ENCODE measurements at places on chromosomes 13 and 19. TPM values are rescaled to one million over a fixed set of nuclear protein-coding genes. Genes with fewer than 3 reads are reported as not detected.

- no peak for DNase-seq
Measured at GRCh38 chr13:84487752-84488151, 605.5 kb upstream of the SLITRK1 start.

GRCh38 chr19:7540761-7541474 lies 5.4 kb downstream of the PNPLA6 start:
- DNase-seq = no peak

Gene ZNF85
- total RNA-seq = 3.7 TPM

DNA sequence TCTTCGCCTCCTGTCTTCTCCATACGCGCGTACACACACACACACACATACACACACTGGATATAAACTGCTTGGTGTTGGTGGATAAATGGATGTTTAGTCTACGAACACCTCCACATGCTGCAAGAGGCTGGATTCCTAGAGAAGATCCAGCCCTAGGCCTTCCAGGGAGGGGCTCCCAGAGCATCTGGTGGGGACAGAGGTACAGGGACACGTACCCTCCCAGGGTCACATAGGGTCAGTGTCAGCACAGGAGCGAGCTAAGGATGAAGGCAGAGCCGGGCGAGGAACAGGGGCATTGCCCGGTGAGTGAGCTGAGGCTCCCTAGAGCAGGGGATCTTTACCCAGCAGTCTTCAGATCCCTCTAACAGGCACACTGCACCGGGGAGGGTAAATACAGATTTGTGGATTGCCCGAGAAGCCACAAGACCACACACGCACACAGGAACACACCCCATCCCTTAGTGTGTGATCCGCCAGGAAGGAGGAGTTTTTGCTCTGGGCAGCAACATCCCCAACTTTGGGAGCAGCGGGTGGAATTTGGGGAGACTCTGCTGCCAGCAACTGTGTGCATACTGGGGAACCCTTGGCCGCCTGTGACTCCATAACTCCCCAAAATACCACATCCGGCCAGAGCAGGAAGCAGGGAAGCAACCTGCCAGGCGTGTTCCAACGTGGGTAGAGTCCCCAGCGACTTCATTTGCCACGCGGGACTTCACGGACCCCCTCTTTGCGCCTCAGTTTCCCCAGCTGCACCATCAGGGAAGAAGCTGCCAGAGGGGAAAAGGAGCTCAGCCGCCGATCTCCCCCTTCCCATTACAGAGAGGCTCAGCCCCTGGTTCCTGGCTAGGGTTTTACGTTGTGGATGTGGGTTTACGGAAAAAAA lies 5.8 kb upstream of the TLE2 start:
- peak; percentile 28 for DNase-seq

Gene SYNE4
- total RNA-seq = 0.95 TPM

- DNase-seq = peak; percentile 92
Measured at GRCh38 chr19:38869836-38870607, 8.1 kb downstream of the RINL start.

- DNase-seq = no peak
Measured at GRCh38 chr13:55569514-55569913, 1571.2 kb upstream of the PRR20A start.

Gene ZNF358
- total RNA-seq = 7.1 TPM

GRCh38 chr13:35333157-35333556 lies 143.3 kb downstream of the MAB21L1 start:
- DNase-seq = no peak

Gene SIGLEC11
- total RNA-seq = not detected

GRCh38 chr19:55216461-55217198 lies 7.3 kb upstream of the PTPRH start:
- no peak for DNase-seq

Gene C1QTNF9
- total RNA-seq = not detected

GRCh38 chr19:38142176-38143035 lies 81.6 kb downstream of the DPF1 start:
- DNase-seq = no peak

DNA sequence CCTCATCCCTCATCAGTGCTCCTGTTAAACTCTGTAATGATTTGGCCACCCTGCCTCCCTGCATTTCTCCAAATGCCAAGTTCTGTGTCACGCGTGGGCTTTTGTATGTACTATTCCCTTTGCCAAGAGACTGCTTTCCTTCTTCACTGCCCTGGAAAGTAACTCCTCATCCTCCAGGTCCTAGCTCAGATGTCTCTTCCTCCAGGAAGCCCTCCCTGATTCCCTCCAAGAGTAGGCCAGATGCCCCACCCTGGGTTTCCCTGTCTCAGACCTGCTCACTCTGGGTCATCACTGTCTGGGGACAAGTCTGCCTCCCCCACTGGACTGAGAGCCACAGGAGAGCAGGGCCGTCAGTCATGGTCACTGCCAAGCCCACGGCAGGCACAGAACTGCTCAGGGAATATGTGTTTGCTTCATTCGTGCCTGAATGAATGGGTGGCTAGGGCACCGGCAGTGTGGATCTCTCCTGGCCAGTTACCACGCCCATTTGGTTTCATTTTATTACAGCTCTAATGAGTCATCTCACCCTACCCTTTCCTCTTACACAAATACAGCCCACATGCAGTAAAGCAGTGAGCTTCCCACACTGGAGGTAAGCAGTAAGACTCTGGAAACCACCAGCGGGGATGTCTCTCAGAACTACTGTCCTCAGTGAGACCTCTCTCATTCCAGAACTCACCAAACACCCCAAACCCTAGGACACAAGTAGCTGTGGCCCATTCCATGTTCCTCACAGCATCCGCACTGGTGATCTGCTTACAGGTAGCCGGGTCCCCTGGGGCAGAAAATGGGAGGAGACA lies 12.1 kb upstream of the GPR4 start:
- no peak for DNase-seq

GRCh38 chr19:313988-314815 lies 23.0 kb upstream of the PLPP2 start:
- no peak for DNase-seq

- no peak for DNase-seq
Measured at GRCh38 chr13:21971662-21972621, 301.1 kb downstream of the FGF9 start.

GRCh38 chr13:70255406-70255991 lies 147.2 kb upstream of the KLHL1 start:
- no peak for DNase-seq

- DNase-seq = no peak
Measured at GRCh38 chr13:101661839-101662238, 209.4 kb downstream of the ITGBL1 start.

- no peak for DNase-seq
Measured at GRCh38 chr19:35099155-35099896, 16.3 kb upstream of the FXYD3 start.

GRCh38 chr13:40664350-40665125 lies 1.9 kb downstream of the FOXO1 start:
- DNase-seq = peak; percentile 65

GRCh38 chr19:55600662-55601028 lies 557 bp downstream of the ZNF524 start:
- DNase-seq = peak; percentile 1

Gene RASIP1
- total RNA-seq = 1.1 TPM

DNA sequence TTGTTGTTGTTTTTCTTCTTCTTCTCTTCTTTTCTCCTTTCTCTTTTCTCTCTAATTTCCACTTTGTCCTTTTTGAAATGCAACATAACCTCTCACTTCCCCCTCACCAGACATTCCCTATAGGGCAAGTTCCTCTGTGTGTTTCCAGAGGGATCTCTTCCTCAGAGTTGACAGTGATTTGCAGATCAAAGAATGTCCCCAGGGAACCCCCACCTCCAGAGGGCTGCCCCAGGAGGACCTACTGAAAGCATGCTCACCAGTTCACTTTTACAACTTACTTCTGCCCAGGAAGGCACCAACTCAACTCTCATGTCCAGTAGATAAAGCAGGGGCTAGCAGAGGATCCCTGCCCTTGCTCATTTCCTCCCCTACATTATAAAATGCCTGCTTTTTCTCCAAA lies 1648.0 kb downstream of the PCDH9 start:
- DNase-seq = no peak

- no peak for DNase-seq
Measured at GRCh38 chr13:37344056-37344455, 238.6 kb upstream of the CSNK1A1L start.

GRCh38 chr19:6239401-6239844 lies 40.4 kb downstream of the MLLT1 start:
- no peak for DNase-seq

Gene SIGLEC10
- total RNA-seq = 0.47 TPM

Gene KLK10
- total RNA-seq = not detected

Gene SLC6A16
- total RNA-seq = 2.5 TPM

DNA sequence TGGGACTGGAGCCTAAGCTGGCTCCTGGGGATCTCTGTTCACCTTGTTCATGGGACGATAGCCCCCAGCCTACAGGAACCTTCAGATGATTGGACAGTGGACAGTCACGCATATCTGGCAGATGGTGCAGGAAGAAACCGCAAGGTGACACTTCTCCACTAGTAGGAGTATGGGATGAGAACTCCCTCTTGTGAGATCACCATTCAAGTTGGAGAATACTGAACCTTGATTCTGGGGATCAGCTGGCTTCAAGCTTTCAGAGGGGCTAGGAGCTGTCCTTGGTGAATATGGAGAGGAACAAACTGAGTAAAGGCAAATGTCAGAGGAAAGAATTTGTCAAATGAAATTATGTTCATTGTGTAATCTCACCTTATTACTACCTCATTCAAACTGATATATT lies 204.5 kb downstream of the PDS5B start:
- DNase-seq = no peak

Gene WDR88
- total RNA-seq = not detected

Gene RDH8
- total RNA-seq = not detected

- no peak for DNase-seq
Measured at GRCh38 chr13:113949546-113949945, 24.3 kb downstream of the C13orf46 start.

DNA sequence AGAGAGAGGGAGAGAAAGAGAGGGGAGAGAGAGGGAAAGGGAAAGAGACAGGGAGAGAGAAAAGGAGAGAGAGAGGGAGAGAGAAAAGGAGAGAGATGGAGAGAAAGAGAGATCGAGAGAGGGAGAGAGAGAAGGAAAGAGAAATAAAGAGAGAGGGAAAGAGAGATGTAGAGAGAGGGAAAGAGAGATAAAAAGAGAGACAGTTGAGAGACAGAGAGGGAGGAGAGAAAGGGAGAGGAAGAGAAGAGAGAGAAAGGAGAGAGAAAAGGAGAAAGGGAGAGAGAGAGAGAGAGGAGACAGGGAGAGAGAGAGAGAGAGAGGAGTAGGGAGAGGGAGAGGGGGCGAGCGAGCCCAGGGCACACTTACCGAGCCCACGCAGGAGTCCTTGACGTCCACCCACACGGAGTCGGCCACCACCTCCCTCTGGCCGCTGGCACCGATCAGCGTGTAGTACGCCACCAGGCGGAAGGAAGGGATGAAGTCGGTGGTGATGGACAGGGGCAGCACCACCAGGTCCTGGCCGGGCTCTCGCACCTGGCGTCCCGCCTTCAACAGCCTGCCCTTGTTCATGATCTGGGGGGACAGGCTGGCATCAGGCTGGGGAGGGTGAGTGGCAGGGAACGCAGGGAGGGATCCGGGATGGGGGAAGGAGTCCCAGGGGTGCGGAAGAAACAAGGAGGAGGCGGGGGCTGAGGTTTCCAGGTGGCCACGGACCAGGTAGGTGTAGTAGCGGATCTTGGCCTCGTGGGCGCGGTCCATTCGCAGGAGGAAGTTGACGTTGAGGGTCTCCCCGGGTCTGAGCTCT lies 10.0 kb downstream of the C3 start:
- no peak for DNase-seq

DNA sequence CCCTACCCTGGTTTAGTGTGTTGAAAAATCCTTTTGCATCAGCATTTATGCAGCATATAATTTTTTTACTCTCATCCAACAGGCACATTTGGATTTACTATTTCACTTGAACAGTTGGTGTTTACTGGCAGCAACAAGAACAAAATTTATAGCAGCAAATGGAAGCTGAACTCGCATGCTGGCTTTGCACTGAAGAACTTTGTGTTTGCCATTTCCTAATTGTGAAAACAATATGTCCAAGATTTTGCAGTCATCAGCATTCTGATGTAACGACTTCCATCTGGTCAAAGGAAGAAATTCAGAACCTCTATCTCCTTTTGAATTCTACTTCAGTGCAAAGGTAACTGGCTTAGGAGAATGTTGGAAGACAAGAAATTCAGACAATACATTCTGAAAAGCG lies 131.0 kb downstream of the DLEU7 start:
- no peak for DNase-seq

DNA sequence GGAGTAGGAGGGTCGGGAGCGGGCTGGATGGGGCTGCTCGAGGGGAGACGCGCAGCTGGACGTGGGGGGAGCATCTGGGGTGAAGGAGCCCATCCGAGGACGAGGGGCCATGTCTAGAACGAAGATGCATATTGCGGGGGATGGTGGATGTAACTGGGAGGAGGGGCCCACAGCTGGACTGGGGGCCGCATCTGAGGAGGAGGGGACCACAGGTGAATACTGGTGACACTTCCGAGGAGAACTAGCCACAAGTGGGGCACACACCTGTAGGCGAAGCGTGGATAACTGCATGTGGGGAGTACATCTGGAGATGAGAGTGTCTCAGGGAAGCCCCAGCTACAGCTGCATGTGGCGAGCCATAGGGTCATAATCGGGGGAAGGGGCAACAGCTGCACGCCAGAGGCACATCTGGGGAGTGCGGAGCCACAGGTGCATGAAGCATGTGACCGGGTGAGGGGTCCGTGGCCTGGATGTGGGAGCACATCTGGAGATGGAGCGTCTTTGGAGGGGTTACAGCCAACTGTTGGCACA lies 402 bp downstream of the ZSWIM9 start:
- no peak for DNase-seq

- no peak for DNase-seq
Measured at GRCh38 chr19:39372047-39372802, 18.7 kb downstream of the PAF1 start.

DNA sequence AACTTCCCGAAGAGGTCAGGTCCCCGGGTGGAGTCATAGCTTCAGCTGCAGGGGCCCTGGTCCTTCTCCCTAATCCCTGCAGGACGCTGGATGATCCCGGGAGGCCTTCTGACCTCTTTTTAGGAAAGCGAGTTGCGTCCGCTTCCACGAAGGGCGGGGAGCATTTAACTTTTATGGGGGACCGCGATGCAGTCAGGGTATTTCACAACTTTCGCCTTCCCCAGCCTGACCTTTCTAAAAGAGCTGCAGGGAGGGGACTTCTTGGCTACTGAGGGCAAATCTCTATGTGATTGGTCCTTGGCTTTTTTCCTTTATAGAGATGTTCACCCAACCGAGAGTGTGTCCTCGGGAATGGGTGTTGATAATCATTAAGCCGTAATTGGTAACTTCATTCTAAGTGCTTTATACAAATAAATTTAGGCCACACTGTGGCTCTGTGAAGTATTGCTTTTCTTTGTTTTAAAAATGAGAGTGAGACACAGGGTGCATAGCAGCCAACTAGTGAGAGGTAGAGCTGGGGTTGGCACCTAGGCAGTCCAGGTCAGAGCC lies 778 bp downstream of the ZNF230 start:
- DNase-seq = no peak
